Stimulated activated CD4-positive, alpha-beta T cell treated with anti-CD3 and anti-CD28 coated beads, Interleukin-1b, Interleukin-23, amount 100 ng/mL, for 4 hours (primary cell): ENCODE measurements at places on chromosomes 7 and 10.

DNA sequence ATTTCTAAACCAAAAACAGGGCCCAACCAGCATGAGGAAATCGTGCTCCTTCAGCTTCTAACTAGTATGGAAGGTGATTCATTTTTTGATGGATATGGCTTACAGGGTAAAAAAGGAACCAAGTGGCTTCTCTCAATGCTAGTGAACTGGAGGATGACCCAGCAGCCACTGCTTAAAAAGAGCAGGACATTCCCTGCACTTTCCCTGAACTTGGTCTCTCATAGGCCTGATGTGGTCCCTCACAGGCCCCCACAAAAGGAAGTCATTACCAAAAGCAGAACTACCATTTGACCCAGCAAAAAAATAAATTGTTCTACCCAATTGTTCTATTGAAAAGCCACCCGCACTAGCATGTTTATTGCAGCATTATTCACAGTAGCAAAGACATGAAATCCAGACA lies 188.8 kb downstream of the CALN1 start:
- DNase-seq, result no peak

DNA sequence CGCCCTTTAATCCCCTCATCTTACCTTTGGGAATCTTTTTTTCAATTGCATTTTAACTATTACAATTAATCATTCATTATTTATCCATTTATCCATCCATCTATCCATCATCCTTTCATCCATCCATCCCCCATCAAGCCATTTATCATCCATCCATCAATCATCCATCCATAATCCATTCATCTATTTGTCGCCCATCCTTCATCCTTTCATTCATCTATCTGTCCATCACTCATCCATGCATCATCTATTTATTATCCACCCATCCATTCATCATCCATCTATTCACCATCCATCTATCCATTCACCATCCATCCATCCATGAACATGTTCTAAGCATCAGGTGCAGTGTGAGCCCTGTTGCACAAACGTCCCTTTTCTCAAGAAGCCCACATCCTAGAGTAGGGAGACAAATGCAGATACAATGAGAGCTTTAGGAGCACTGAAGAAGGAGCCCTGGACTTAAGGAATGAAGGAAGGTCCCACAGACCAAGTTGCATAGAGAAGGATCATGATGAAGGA lies 199.5 kb downstream of the ADAM12 start:
- no peak for DNase-seq

DNA sequence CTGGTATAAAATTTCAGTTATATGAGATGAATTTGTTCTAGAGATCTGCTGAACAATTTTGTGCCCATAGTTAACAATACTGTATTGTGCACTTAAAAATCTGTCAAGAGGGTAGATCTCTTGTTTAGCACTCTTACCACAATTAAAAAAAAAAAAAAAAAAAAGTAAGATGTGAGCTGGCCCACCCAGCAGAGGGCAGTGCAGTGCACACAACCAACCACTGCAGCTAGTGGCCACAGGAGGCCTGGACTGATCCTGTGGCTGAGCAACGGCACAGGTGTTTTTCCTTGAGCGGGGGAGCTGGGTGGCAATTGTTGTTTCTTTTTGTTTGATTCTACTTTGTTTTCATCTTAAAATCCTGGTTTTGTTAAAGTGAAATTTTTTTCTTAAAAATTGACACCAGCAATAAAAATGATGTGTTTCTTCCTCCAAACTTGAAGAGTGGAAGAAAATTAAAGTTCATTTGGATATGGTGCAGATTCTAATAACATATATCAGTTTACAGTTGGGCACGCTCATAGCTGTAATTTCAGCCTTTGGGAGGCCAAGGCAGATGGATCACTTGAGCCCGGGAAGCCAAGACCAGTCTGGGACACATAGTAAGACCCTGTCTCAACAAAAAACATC lies 171.1 kb upstream of the TBX20 start:
- peak; percentile 21 for DNase-seq

- DNase-seq, result no peak
Observed at GRCh38 chr10:98369801-98370200, 45.2 kb downstream of the PYROXD2 start.

DNA sequence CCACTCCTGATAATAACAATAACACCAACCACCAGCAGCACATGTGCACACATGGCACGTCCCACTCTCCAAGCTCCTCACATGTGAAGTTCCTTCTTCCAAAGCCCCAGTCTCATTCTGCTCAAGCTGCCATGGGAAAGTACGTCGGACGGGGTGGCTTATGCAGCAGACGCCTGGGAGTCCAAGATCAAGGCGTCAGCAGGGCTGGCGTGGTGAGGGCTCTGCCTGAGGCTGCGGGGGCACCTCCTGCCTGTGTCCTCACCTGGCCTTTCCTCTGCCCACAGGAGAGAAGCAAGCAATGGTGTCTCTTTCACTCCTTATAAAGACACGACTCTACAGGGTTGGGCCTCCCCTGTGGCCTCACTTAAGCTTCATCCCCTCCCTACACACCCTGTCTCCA lies 68.8 kb upstream of the INSIG1 start:
- no peak for DNase-seq

DNA sequence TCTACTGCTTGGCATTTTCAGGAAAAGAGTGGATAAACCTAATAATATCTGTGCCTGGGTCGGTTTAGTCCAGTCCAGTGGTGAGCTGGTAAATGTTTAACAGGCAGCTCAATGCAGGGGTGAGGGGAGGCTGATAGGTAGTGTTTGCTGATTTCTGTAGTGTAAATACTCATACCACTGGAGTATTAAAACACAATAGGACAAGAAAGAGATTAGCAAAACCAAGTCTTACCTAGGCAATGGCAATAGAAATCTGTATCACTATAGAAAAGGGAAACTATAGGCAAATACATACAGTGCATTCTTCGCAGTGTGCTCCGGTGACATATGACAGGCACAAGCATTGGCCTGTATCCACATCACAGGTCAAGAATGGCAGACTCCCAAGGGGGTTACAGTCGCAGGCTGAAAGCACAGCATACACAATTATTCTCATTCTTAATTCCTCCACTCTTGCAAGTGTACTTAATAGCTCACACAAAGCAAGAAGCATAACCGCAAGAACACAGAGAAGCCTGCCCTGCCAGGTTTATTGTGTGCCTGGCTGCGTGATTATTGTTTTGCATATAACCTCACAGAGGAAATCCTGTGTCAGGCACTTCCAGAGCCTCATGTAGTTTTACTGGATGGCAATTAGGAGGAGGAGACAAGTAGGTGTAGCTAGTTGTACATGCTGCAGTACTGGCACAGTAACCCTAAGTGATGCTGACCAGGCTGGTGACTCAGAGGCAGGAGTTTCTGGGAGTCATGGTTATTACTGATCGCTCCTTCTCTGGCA lies 35.0 kb downstream of the LAMB4 start:
- DNase-seq, result no peak

- DNase-seq, result no peak
Observed at GRCh38 chr10:22133749-22134624, 83.8 kb downstream of the EBLN1 start.

DNA sequence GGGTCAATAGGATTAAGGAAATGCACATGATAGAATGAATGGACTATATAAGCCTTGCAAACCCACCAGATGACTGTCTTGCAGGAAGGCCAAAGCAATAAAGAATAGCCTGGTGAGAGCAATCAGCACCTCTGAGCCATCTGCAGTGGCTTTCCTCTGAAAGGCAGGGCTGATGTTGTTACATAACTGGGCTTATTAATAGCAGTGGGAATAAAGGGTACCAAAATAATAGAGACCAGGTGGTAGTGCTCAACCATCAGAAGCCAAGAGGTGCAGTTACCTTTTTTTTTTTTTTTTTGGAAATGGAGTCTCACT lies 16.8 kb upstream of the VPS26A start:
- no peak for DNase-seq

DNA sequence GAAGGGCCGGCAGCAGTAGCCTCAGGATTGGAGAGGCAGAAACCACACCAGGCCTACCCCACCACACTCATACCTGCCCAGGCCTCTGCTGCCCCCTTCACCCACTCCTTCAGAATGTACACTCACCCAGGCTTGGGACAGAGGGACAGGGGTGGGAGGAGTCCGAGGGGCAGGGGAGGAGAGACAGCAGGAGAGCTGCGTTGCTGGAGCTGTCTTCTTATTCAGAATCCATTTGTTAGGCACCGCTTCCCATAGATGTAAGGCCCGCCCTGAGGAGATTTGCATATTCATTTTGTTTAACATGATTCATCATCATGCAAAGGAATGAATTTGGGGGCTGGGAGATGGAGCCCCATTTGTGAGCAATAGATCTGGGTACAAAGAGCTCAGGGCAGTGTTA lies 156.7 kb downstream of the CDH23 start:
- no peak for DNase-seq

GRCh38 chr7:3747467-3747866 lies 446.4 kb downstream of the SDK1 start:
- DNase-seq, result no peak
